Central memory CD8-positive, alpha-beta T cell (primary cell): ENCODE measurements at places on chromosomes 2 and 18.

- DNase-seq, result no peak
Observed at GRCh38 chr18:69838620-69839411, 108.9 kb downstream of the CD226 start.

DNA sequence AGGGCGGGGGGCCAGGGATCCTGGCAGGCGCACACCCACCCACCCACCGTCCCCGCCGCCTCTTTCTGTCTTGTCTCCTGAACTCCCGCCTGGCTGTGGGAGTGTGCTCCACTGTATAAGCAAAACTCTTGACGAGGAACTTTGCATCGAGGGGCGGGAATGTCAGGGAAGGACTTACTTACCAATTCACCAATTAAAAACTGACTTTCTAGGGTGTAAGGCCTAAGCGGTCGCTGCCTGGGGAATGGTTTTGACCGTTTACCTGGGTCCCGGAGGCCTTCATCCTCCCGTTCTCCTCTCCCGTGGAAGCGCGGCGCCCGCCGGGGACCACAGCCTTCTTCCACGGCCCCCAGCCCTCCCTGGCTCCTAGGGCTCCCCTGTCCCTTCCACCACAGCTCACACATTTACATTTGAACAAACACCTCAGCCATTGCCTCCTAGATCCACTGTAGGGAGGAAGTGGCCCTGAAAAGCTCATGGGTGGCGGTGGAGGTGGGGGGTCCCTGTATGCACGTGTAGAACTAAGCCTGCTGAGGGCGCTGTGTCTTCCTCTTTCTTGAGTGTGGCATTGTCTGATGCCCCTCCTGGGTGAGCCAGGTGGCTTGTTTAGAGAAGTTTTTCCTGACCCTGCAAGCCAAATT lies 8.9 kb downstream of the ASIC4 start:
- DNase-seq, result no peak

- DNase-seq, result no peak
Observed at GRCh38 chr2:226862623-226863022, 26.8 kb downstream of the RHBDD1 start.

DNA sequence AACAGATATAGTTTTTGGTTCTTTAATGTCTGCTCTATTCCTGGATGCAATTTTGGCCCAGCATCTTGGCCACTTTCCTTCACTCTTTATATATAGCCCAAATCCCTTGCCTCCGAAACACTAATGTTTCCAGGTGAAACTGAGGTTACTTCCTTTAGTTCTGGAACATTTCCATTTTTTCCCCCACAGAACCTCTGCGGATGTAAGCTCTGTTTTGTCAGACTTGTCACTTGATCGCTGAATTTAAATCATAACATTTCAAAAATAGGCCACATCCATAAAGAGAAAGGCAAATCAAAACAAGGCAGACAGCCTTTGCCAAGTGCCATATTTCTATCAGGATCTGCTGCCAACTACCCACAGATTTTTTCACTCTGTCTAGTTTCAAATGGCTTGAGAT lies 115.1 kb downstream of the ANKRD44 start:
- DNase-seq, result no peak

DNA sequence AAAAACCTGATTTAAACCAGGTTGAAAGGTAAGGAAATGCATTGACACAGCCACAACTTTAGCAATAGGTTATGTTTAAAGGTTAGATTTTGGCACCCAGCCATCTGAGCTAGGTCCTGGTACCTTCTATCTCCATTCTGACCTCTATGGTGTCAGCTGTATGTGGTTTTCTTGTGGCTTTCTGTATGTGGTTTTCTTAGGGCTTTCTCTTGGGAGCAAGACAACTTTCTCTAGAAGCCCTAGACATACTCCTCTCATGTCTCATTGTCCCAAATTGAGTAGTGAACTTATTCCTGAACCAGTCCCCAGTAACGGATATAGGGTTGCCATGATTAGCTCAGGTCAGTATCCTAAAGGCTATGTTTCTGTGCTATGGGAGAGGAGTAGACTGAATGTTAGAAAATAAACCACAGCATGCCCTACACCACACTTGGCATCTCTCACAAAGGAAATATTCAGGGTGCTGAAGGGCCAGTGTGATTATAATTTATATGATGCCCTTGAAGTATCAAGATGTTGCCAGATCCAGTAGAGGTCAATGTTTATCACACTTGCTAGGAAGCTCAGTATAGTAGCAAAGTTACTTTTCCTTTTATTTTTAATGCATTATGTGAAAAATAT lies 176.1 kb downstream of the CAPN13 start:
- no peak for DNase-seq

DNA sequence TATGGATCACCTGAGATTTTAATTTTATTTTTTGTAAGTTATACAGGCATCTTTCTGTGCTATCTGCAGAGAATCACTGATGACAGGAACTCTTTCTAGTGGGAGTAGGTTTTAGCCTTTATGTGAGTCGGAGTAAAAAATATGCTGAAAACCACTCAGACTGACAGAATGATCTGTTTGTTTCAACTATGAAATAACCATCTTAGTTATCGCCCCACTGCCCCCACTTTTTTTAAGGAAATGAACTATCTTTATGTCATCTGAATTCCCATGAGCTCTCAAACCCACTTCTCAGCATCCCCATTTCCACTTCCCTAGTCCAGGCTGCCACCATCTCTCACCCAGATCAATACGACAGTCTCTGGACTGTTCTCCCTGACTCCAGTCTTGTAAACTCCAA lies 38.9 kb downstream of the MRPL33 start:
- DNase-seq, result no peak

- DNase-seq, result no peak
Observed at GRCh38 chr2:191486584-191487320, 191.2 kb upstream of the NABP1 start.

DNA sequence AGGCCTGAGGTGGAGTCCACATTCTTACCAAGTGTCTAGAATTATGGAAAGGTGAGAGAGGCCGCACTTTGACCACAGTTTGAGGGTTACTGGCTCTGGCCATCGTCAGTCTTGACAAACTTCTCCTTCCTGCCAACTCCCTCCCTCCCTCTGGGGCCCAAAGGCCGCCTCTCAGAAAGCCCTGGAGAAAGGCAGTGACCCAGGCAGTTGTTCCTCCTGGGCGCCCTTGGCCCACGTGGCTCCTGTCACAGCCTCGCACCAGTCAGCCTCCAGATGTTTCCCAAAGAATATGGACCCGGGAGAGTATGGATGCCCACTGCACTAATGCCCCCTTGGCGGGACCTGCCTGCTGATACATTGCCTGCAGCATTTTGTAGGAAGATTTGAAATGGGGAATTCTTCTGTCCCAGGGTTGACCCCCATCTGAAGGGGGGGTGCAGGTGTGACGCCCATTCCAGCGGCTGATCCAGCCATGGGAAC lies 61.7 kb downstream of the ASB1 start:
- no peak for DNase-seq

- no peak for DNase-seq
Observed at GRCh38 chr18:62944454-62944853, 229.1 kb downstream of the PHLPP1 start.

DNA sequence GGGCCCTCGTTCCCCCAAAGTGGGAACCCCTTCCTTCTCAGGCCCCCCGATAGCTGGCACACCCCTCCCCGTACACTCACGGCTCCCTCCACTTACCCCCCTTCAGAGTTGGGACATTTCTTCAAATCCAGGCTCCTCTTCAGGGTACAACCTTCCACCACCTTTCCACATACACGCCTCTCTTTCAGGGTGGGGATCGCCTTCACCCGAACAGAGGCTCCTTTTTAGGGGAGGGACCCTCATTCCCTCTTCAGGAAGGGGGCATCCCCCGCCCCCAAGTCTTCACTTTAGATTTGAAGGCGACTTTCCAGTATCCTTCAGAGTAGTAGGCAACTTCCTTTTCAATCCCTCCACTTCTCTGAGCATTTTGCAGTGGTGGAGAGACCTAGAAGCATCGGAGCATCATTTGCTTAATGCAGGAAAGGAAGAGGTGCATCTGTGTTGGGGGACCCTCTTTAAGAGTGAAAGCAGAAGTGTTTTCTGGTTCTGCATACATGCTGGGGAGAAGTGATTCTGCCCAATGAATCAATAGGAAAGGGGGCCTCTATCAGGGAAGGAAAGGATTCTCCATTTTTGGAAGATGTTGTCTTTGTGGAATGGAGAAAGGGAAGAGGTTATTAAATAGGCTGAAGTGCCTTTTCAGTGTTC lies 845 bp downstream of the EML4 start:
- peak; percentile 19 for DNase-seq

- no peak for DNase-seq
Observed at GRCh38 chr2:71829008-71829407, 318.7 kb downstream of the CYP26B1 start.

- DNase-seq, result no peak
Observed at GRCh38 chr2:94890234-94890633, 19.0 kb downstream of the TEKT4 start.

- no peak for DNase-seq
Observed at GRCh38 chr18:3675994-3676393, 226.0 kb downstream of the TGIF1 start.
